ENCODE measurements at places on chromosomes 2 and 18.

- DNase-seq = peak; percentile 95
- peaks cover 12% of the 10 kb centered on the region for H3K4me1 ChIP-seq
- peak overlapping the region; percentile 82 for H3K27ac ChIP-seq
- H3K27me3 ChIP-seq = no peaks in the 10 kb centered on the region
Measured at GRCh38 chr2:2769481-2770431, 438.7 kb upstream of the MYT1L start.

DNA sequence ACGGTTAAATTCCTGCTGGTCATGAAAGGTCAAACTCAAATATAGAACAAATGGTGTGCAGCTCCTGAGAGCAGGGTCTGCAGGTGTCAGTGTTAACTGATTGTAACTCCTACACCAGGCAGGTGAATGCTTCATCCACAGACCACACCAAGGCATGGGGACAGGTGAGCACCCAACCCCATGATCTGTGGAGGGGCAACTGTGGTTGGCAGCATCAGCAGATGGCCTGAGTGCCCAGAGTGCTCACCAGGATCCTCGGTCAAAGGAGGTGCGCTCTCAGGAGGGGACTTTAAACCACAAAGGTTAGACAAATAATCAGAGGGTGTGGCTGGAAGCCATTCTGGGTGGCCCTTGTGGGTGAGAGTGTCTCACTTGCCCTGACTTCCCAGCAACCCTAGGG, 44.5 kb downstream of the PTGR3 start:
- no peak for DNase-seq
- peaks cover 16% of the 10 kb centered on the region for H3K4me1 ChIP-seq
- H3K4me3 ChIP-seq = no peak overlapping the region
- H3K27me3 ChIP-seq = no peaks in the 10 kb centered on the region
- H3K27ac ChIP-seq = no peak overlapping the region
- no peaks in the 10 kb centered on the region for H3K36me3 ChIP-seq

- no peak for DNase-seq
- H3K4me1 ChIP-seq = no peaks in the 10 kb centered on the region
- no peaks in the 10 kb centered on the region for H3K27me3 ChIP-seq
Measured at GRCh38 chr2:236196366-236196765, 28.2 kb upstream of the GBX2 start.

- no peaks in the 10 kb centered on the region for H3K27me3 ChIP-seq
- H3K4me1 ChIP-seq = no peaks in the 10 kb centered on the region
- H3K36me3 ChIP-seq = no peaks in the 10 kb centered on the region
- H3K27ac ChIP-seq = no peak overlapping the region
Measured at GRCh38 chr2:179429597-179429996, 165.0 kb upstream of the SESTD1 start.

- no peaks in the 10 kb centered on the region for H3K27me3 ChIP-seq
- no peak overlapping the region for H3K4me3 ChIP-seq
- no peak overlapping the region for H3K27ac ChIP-seq
Measured at GRCh38 chr2:120283649-120284048, 31.0 kb downstream of the RALB start.

GRCh38 chr18:44695503-44695902, 14.8 kb downstream of the SETBP1 start:
- H3K27ac ChIP-seq = peak overlapping the region; percentile 71
- no peak overlapping the region for H3K4me3 ChIP-seq
- no peaks in the 10 kb centered on the region for H3K27me3 ChIP-seq

GRCh38 chr2:15725101-15725781, 133.6 kb downstream of the DDX1 start:
- no peaks in the 10 kb centered on the region for H3K27me3 ChIP-seq
- DNase-seq = no peak
- H3K4me1 ChIP-seq = peaks cover 6% of the 10 kb centered on the region
- H3K4me3 ChIP-seq = no peak overlapping the region
- no peak overlapping the region for H3K27ac ChIP-seq
- no peaks in the 10 kb centered on the region for H3K36me3 ChIP-seq

- no peaks in the 10 kb centered on the region for H3K27me3 ChIP-seq
- no peak overlapping the region for H3K27ac ChIP-seq
- no peaks in the 10 kb centered on the region for H3K4me1 ChIP-seq
- DNase-seq = no peak
- no peak overlapping the region for H3K4me3 ChIP-seq
Measured at GRCh38 chr2:82993609-82994008, 1465.5 kb downstream of the SUCLG1 start.

- peaks cover 15% of the 10 kb centered on the region for H3K4me1 ChIP-seq
- H3K4me3 ChIP-seq = peak overlapping the region; percentile 21
- no peaks in the 10 kb centered on the region for H3K36me3 ChIP-seq
Measured at GRCh38 chr2:172860336-172860707, 124.7 kb downstream of the RAPGEF4 start.

GRCh38 chr2:141714496-141714895, 416.3 kb downstream of the LRP1B start:
- H3K36me3 ChIP-seq = no peaks in the 10 kb centered on the region
- no peak overlapping the region for H3K4me3 ChIP-seq
- H3K27me3 ChIP-seq = no peaks in the 10 kb centered on the region
- H3K4me1 ChIP-seq = no peaks in the 10 kb centered on the region

GRCh38 chr2:199144036-199144435, 313.7 kb downstream of the SATB2 start:
- H3K4me3 ChIP-seq = no peak overlapping the region
- no peaks in the 10 kb centered on the region for H3K4me1 ChIP-seq
- no peak for DNase-seq
- H3K27ac ChIP-seq = no peak overlapping the region

DNA sequence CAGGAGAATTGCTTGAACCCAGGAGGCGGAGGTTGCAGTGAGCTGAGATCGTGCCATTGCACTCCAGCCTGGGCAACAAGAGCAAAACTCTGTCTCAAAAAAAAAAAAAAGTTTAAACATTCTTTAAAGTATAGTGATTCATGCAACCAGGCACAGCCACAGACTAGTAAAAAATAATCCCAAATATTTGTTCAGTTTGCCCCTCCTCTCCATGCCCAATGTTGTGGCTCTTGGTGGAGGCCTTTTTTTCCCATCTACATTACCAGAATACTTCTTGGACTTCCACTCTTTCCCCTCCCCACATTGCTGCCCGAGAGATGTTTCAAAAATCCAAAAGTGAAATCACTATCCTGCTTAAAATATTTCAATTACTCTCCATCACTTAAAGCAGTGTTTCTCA, 5.1 kb upstream of the MALT1 start:
- H3K4me3 ChIP-seq = no peak overlapping the region
- peaks cover 7% of the 10 kb centered on the region for H3K4me1 ChIP-seq
- no peak for DNase-seq
- no peak overlapping the region for H3K27ac ChIP-seq
- no peaks in the 10 kb centered on the region for H3K27me3 ChIP-seq

DNA sequence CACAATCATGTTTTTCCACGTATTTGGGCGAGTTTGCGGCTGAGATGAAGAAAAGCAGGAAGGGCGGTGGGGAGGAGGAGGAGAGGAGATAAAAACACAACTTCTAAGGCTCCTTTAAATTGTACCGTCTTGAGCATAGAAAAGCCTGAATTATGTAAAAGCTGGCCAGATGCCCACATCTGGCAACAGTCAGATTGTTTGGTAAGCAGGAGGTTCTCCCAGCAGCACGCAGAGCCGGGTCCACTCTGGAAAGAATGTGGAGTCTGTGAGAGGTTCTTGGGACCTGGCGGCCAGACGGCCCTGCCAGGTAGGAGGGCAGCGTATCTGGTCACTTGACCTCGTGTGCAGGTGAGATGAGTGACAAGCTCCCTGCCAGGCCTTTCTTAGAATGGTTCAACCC, 215.3 kb upstream of the APCDD1 start:
- no peak overlapping the region for H3K27ac ChIP-seq
- no peaks in the 10 kb centered on the region for H3K36me3 ChIP-seq
- no peaks in the 10 kb centered on the region for H3K27me3 ChIP-seq
- no peak overlapping the region for H3K4me3 ChIP-seq
- H3K4me1 ChIP-seq = no peaks in the 10 kb centered on the region

DNA sequence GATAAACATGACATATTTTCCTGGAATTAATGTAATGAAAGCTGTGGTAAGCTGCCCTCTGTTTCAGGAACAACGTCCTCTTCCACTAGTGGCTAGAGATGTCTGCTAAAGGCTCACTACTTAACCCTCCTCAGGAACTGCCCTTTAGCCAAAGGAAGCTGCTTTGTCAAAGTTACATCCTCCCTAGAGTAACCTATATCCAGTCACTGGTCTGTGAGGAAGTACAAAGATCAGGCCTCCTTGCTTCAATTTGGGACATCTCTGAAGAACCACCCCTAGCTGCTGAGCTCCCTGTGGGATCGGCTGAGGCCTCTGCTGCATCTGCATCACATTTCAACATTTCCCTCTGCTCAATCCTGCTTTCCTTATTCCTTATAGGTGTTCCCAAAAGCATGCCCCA, 107.8 kb downstream of the PRELID3A start:
- no peaks in the 10 kb centered on the region for H3K36me3 ChIP-seq
- H3K4me1 ChIP-seq = peaks cover 21% of the 10 kb centered on the region
- DNase-seq = no peak
- no peak overlapping the region for H3K27ac ChIP-seq

DNA sequence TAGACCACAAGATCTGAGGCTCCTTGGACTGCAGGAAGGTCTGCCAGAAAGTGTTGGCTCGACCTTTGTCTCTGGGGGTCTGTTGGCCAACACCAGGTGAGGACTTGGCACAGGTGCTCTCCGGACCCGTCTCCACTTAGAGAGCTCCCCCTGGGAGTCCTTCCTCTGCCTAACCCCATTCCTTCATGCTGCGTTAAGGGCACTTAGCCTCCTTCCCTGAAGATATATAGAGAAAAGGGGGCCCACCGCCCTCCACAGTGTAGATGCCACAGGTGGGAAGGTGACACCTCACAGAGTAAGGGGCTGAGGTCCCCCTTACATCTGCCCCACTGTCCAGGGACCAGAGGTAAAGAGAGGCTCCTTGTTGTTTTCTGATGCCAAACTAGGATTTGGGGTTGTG, 8.2 kb downstream of the IGFBP5 start:
- H3K36me3 ChIP-seq = no peaks in the 10 kb centered on the region
- no peaks in the 10 kb centered on the region for H3K27me3 ChIP-seq
- H3K4me1 ChIP-seq = peaks cover 84% of the 10 kb centered on the region
- no peak overlapping the region for H3K4me3 ChIP-seq
- H3K27ac ChIP-seq = peak overlapping the region; percentile 93

DNA sequence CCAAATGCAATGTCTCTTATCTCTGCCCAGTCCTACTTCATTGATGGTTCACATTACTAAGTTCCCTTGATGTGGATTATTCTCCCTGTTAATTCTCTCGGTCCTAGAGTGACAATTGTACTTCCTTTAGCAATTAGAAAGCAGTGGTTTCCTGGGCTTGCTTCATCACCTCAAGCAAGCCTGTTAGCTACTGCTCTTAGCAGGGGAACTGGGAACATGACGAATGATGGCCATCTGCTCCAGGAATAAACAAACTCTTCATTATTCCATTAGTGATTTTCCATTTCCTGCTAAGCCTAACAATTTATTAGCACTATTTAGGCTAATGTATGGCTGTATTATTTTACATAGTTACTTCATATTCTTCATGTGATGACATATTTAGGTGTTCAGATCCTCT, 331.8 kb downstream of the MTX2 start:
- H3K27ac ChIP-seq = no peak overlapping the region
- no peaks in the 10 kb centered on the region for H3K4me1 ChIP-seq
- DNase-seq = no peak
- no peak overlapping the region for H3K4me3 ChIP-seq

GRCh38 chr2:8089596-8089995, 592.3 kb upstream of the ID2 start:
- DNase-seq = no peak
- H3K36me3 ChIP-seq = no peaks in the 10 kb centered on the region
- H3K27ac ChIP-seq = no peak overlapping the region

GRCh38 chr2:137500599-137500998, 463.7 kb upstream of the HNMT start:
- no peaks in the 10 kb centered on the region for H3K27me3 ChIP-seq
- H3K27ac ChIP-seq = no peak overlapping the region
- H3K4me3 ChIP-seq = no peak overlapping the region
- no peaks in the 10 kb centered on the region for H3K4me1 ChIP-seq
- H3K36me3 ChIP-seq = no peaks in the 10 kb centered on the region
- no peak for DNase-seq

GRCh38 chr2:212381428-212382102, 157.0 kb downstream of the ERBB4 start:
- no peak for DNase-seq
- H3K4me3 ChIP-seq = no peak overlapping the region
- no peaks in the 10 kb centered on the region for H3K27me3 ChIP-seq

DNA sequence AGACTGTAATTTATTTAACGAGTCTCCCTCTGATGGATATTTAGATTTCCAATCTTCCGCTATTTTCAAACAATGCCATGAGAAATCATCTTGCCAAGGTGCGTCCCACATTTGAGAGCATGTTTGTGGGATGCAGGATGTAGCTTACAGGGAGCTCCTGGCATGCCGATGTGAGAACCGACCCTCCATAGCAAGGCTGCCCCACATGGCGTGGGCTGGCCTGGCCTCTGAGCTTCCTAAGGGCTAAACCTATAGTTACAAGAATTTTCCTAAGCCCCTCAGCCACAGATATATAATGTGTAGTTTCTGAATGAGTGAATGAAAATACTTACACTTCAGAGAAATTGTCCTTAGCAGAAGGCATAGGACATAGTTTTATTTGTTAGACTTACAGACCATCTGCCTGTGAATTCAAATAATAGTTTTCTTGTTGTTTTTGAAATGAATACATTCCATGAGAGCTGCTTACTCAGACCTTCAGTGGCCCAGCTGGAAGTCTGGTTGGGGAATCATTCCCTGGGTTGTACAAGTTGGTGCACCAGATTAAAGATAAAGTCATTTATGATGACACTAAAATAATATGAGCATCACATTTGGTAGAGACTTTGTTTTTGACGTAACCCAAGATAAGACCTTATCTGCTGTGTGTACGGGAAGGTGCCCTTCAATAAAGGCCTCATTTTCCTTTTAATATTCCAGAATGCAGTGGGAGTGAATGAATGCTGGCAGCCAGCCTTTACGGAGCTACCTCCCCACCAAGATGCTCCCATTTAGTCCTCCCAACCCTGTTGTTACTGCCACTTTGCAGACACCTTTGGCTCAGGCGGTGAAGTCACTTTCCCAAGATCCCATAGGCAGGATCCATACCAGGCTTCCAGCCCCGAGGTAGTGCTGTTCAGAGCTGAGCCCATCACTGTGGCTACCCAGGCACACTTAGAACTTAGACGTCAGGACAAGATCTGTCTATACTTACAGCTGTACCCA, 107.1 kb downstream of the GLI2 start:
- H3K36me3 ChIP-seq = no peaks in the 10 kb centered on the region
- no peaks in the 10 kb centered on the region for H3K4me1 ChIP-seq
- no peak overlapping the region for H3K4me3 ChIP-seq
- H3K27me3 ChIP-seq = no peaks in the 10 kb centered on the region

All from gastrocnemius medialis (tissue), 4 donors.